ENCODE measurements at places on chromosomes 2 and 18.
A peak's percentile ranks its signal among the peaks of the same experiment; 100 is the strongest.

GRCh38 chr2:60959501-60959900 is 58.0 kb upstream of the PEX13 start:
- DNase-seq: no peak

- peak; percentile 74 for DNase-seq
These were observed 24.0 kb downstream of the ZNF385B start for GRCh38 chr2:179837408-179837807.

GRCh38 chr18:805008-805754 is 6.9 kb downstream of the YES1 start:
- DNase-seq: no peak

GRCh38 chr2:27133195-27133875 is 1.1 kb downstream of the PREB start:
- DNase-seq: no peak

DNA sequence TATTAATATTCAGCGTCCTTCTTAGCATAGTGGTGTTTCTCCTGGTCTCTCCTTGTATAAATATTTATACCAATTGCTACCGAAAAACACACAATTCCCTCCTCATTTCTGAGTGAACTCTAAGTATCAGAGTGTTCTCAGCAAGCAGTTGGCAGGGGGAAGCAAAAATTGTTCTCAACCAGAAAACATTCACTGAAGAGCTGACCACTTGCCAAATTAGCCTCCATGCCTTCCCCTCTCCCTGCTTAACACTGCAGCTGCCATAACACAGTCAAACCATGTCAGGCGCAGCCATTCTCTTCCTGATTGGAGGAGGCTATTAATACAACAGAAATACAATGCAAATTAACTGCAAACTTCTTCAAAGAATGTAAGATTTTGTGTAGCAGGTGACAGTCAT is 105.0 kb downstream of the COL6A3 start:
- DNase-seq: no peak

- peak; percentile 49 for DNase-seq
These were observed 59.5 kb downstream of the ABCG8 start for GRCh38 chr2:43898134-43898837.

DNA sequence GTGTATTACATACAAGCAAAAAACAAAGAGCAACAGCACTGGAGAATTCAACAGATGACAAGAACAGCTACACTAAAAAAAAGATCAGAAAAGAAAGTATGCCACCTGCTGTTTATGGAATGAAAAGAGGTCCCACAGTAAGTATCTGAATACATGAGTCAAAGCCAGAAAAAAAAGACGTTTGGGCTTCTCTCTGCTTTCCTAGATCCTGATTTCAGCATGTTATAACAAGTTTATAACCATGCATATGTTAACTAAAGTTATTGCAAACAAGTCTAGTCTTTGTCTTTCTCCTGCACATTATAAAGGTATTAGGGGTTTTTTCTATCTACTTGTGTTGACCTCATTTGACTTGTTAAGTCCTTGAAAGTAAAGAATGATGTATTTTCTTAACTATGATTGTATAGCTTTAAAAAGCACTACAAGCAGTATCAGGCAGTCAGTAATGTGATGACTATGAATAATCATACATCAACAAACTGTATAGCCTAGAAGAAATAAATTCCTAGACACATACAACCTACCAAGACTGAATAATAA is 108.5 kb upstream of the COL5A2 start:
- peak; percentile 89 for DNase-seq

DNA sequence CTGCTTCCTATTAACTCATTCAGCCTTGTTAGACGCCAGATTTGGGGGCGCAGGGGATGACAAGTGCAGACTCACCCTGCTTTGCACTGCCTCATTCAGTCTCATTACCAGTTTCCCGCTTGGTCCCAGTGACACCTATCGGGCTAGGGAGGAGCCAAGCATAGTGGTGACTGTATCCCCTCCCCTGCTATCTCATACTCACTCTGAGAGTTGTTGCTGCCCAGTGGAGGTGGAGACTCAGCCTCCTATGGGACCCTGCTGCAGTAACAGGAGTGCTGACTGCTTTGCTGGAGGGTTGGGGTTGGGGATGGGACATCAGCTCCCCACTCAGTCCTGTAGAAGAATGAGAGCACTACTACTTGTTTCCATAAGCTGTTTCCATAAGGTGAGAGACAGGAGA is 21.3 kb upstream of the PIK3C3 start:
- peak; percentile 71 for DNase-seq

DNA sequence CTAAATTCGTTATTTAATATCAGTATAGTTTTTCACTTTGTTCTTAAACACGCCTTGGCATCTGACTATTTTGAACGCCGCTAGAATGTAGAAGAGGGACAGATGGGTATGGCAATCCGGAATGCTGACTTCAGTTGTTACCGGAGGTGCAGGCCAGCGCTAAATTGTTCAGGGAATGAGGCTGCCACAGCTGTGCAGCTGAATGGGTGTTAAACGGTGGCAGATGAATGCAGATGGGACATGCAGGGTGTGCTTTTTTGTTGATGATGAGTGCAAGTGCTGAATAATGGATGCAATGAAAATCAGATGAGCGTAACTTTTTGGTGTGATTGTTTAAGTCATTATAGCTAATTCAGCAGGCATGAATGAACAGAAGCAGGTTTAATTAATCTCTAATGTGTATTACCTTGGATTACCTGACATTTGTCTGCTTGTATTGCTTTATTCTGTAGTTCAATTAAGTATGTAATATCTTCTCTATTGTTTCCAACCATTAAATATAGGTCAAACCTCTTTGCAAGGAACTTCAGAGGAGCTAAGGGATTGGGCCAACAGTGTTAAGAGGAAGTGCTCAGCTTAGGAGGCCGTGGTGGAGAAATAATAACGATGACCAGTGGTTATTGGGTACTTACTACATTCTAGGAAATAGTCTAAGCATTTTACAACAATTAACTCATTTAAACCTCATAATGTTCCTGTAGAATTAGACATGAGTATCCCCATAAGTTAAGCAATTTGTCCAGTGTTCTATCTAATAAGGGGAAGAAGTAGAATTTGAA is 11.9 kb upstream of the CREG2 start:
- no peak for DNase-seq

DNA sequence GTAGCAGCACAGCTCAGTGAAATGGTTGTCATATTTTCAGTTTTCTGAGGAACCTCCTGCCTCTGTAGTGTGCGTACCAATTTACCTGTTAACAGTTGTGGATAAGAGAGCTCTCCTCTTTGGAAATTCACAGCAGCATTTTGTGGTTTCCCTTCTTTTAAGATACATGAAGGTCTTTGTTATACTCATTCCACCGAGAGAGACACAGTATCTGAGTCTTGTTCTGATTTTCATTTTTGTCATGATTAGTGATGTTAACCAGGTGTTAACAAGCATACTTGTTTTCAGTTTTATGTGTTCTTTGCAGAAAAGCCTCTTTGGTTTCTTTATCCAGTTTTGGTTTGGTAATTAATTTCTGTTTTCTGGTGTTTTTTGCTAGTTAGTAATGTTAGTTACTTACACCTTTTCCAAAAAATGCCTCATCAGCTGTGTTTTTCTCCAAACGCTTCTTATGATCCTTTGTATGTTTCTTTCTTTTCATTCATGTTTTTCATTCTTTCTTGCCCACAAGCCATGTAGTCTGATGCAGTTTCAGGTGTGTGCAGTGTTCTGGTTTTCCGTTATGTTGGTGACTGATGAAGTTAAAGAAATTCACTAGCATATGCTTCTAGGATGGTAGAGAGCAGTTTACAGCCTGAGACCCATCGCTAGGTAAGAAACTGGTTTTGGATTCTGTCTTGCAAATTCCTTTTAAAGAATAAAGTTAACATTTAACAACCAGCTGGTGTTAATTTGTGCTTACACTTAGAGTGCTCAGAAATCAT is 30.1 kb downstream of the CCDC74A start:
- no peak for DNase-seq

DNA sequence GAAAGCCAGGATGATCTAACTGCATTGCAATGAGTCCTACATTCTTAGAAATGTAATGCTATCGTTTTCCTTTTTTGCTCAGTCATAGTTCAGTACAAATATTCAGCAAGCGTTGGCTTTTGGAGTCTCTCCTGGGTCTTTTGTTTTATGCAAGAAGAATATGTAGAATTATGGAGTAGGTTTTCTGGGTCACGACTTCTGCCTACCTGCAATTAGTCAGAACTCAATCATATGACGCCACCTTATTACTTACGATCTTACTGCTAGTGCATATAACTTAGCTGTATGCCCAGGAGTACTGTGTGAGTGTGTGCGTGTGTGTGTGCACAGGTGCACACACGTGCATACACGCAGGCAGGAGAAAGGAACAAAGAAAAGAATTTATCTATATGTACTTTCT is 640.2 kb downstream of the STK39 start:
- DNase-seq: peak; percentile 10

DNA sequence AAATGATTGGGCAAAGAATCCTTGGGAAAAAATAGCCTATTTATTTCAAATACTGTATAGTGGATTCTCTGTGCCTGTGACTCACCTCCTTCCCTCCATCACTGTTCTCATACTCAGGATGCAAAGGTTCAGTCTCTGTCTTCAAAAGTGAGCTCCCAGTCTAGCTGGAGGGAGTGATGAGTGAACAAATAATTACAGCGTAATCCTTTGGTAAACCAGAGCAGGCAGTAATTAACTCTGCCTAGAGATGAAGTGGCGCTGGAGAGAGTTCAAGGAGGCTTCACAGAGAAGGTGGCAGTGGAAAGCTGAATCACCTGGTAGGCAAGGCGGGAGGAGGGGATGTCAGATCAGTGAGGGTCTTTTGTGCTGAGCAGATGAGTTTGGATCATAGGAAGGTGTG is 6.5 kb downstream of the DGUOK start:
- no peak for DNase-seq

DNA sequence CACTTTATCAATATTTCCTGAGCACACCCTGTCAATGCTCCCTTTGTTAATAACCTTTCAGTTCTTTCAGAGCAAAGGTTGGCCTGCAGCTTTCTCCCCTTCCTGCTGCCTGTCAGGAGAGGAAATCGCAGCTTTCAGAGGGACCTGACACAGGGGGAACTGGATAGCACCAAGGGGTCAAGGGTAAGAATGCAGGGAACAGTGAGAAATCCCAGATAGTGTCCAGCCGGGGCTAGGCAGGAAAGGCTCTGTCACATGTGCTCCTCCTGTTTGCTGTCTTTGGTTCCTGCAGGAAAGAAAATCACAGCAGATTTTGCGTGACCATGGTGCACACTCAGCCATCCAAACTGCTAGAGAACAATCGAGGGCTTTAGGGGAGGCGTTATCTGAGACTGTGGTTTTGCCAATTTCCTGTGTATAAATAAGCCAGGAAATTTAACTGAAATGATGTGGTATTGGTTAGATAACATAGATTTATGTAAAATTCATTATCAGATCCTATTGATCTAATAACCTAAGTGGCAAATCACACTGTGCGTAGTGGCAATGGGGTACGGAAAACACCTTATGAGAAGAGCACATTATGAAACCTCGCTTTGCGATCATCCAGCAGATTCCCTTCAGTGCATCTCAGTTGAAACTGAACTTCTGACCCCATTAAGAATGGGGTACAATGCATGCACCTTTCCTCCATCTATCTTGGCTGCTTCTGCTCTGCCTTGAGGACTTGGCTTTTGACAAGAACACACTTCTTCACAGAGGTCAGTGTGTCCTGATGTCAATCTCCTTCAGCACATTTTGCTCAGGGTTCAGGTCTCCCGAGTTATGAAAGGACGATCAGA is 178.0 kb downstream of the ICOS start:
- peak; percentile 62 for DNase-seq

GRCh38 chr2:36748166-36748565 is 51.7 kb downstream of the VIT start:
- DNase-seq: no peak

DNA sequence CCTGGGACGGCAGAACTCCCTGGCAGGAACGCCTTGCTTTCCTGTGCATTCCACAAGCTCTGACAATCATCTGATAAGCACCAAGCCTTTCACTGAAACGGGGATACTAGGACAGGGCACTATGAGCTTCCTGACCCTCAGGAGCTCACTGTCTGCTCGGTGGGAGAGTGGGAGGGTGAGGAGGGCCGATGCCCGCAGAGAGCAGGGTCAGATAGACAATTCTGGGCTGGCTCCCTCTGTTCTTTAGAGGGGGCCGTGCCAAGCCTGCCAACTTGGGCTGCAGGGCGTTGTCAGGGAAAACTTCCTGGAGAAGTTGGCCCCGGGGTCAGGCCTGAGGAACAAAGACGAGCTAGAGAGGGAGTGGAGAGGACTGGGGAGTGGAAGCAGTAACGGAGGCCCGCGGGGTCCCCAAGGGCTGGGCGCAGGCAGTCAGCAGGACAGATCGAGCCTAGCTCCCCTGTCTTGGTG is 82.0 kb downstream of the CTAGE1 start:
- no peak for DNase-seq

GRCh38 chr18:28018351-28018750 is 158.6 kb downstream of the CDH2 start:
- DNase-seq: no peak

- no peak for DNase-seq
These were observed 523.5 kb downstream of the LRRTM4 start for GRCh38 chr2:76998704-76999103.

DNA sequence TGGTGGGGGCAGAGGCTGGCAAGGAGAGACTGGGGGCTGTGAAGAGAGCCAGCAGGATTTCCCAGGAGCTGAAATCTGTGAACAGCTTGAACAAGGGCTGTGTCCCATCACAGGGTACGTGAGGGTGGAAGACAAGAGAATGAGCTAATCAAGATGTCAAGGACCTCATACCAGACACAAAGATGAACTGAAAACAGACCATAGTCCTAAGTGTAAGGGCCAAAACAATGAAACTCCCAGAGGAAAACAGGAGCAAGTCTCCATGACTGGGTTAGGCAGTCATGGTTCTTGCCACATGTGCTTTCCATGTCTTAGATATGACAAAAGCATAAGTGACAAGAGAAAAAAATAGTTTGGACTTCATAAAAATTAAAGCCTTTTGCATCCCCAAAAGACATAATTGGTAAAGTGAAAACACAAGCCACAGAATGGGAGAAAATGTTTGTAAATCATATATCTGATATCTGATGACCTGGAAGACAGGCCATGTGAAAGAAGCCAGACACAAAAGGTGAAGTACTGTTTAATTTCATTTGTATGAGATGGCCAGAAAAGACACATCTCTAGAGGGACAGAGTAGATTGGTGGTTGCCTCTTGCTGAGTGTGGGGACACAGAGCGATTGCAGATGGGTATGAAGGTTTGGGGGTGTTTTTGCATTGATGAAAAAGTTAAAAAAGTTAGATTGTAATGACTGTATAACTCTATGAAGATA is 67.6 kb downstream of the FHOD3 start:
- DNase-seq: no peak

DNA sequence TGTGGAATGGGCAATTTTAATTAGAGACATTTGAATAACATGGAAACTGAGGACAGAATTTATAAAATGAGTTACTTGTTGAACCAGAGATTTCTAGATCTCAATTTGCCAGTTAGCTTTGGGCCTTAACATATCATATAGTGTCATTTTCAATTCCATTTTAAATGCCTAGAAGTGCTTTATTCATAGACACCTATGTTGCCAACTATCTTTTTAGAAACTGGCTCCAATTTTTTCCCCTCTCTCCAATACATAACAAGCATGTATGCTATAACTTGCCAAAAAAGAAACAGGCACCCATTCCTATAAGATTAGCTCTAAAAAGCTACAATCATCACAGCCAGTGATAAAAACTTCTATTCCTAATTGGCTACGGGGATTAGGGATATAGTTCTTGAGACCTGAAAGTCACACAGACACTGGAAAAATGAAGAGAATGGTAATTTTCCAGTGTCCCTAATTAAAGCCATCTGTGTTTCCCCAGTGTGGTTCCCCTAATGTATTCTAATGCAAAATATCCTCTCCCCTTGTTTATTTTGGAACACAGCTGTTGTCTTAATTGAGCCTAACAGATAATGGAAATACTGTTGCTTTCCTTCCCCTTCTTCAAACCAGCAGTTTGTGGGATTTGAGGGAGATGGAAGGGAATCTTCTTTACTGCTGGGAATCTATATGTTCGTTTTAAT is 205.5 kb upstream of the FSHR start:
- DNase-seq: no peak
